A549 treated with ZK216348 at 1 μM for 4 hours (cell line): ENCODE measurements at places on chromosomes 2 and 18. TPM values are rescaled to one million over a fixed set of nuclear protein-coding genes. Genes with fewer than 3 reads are reported as not detected.

CNDP2 gene
- 78.8 to 89.5 TPM (median 80.2 TPM) in 5 replicates for total RNA-seq

RTKN gene
- total RNA-seq: 15.5 to 29.0 TPM (median 23.7 TPM) in 5 replicates

SERPINB10 gene
- total RNA-seq: not detected in 5 replicates

UGT1A8 gene
- 0.23 TPM in 1 of 5 replicates, not detected in the others for total RNA-seq

TMEM200C gene
- total RNA-seq: not detected in 5 replicates
